ENCODE measurements at places on chromosomes 6 and 20. TPM values are rescaled to one million over a fixed set of nuclear protein-coding genes. Genes with fewer than 3 reads are reported as not detected.

GRCh38 chr6:42929821-42930360, 611 bp downstream of the CNPY3 start:
- no peak for DNase-seq
- no peaks in the 10 kb centered on the region for H3K4me1 ChIP-seq
- no peaks in the 10 kb centered on the region for H3K36me3 ChIP-seq
- peak overlapping the region; percentile 88 for H3K27ac ChIP-seq

- no peak overlapping the region for H3K27ac ChIP-seq
- no peak for DNase-seq
- H3K36me3 ChIP-seq: no peaks in the 10 kb centered on the region
- no peak overlapping the region for H3K4me3 ChIP-seq
- no peaks in the 10 kb centered on the region for H3K4me1 ChIP-seq
- no peaks in the 10 kb centered on the region for H3K27me3 ChIP-seq
Measured at GRCh38 chr6:43293698-43294097, 4.4 kb upstream of the SLC22A7 start.

- no peaks in the 10 kb centered on the region for H3K27me3 ChIP-seq
- H3K4me3 ChIP-seq: no peak overlapping the region
- H3K36me3 ChIP-seq: no peaks in the 10 kb centered on the region
- no peak for DNase-seq
- no peak overlapping the region for H3K27ac ChIP-seq
Measured at GRCh38 chr6:106434530-106434929, 74.0 kb downstream of the CRYBG1 start.

GRCh38 chr6:1201547-1202200, 110.2 kb upstream of the FOXQ1 start:
- no peak overlapping the region for H3K27ac ChIP-seq
- DNase-seq: no peak
- H3K4me1 ChIP-seq: no peaks in the 10 kb centered on the region

DNA sequence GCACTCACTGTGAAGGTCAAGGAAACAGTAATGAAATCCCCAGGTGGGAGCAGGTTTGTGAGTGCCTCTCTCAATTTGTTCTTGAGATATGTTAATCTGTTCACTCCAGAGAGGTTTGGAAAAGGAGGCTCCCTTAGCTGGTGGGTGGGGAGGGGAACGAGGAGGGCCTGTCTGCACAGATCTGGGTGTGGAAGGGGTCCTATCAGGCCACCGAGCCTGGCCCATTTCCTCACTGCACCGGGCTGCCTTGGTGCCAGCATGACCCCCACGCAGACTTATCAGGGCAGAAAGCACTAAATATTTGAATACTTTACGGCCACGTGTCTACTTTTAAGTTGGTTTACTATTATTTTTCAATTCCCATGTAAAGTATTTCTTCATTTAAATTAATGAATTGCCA, 8.3 kb downstream of the AGPAT4 start:
- H3K4me3 ChIP-seq: no peak overlapping the region
- no peak for DNase-seq
- H3K36me3 ChIP-seq: no peaks in the 10 kb centered on the region
- no peak overlapping the region for H3K27ac ChIP-seq

DNA sequence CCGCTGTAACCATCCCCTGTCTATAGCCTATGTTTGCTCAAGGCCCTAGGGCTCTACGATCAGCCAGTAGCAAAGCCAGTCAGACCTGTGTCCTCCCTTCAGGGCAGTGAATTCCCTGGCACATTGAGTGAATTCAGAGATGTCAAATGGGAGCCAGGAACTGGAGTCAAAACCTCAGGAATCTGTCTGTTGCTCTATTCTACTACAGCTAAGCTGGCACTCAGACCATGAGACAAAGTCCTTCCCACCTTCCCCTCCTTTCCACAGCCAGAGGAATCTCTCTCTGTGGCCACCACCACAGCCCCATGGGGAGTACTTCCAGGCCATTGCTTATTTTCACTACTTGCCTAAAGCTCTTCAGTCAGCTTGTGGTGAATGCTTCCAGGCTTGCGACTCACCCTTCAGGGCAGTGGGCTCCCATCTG, 82.0 kb downstream of the PKIB start:
- no peaks in the 10 kb centered on the region for H3K27me3 ChIP-seq
- H3K36me3 ChIP-seq: no peaks in the 10 kb centered on the region
- DNase-seq: no peak
- no peaks in the 10 kb centered on the region for H3K4me1 ChIP-seq
- H3K4me3 ChIP-seq: no peak overlapping the region

DNA sequence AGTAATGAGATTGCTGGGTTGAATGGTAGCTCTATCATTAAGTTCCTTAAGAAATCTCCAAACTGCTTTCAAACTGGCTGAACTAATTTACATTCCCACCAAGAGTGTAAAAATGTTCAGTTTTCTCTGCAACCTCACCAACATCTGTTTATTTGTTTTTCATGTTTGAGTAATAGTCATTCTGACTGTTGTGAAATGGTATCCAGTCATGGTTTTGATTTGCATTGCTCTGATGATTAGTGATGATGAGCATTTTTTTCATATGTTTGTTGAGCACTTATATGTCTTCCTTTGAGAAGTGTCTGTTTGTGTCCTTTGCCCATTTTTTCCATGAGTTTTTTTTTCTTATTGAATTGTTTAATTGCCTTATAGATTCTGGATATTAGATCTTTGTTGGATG, 24.9 kb downstream of the DEFB125 start:
- H3K27ac ChIP-seq: no peak overlapping the region
- H3K4me3 ChIP-seq: no peak overlapping the region
- H3K36me3 ChIP-seq: no peaks in the 10 kb centered on the region

MRPS26 gene
- 19.6 TPM for total RNA-seq

FAM184A gene
- 4.8 TPM for total RNA-seq

CSNK2B gene
- total RNA-seq: 100 TPM

PPP1R11 gene
- total RNA-seq: 40.0 TPM

Measured in aorta (tissue), 5 donors.